ENCODE measurements at places on chromosomes 1 and 21.

DNA sequence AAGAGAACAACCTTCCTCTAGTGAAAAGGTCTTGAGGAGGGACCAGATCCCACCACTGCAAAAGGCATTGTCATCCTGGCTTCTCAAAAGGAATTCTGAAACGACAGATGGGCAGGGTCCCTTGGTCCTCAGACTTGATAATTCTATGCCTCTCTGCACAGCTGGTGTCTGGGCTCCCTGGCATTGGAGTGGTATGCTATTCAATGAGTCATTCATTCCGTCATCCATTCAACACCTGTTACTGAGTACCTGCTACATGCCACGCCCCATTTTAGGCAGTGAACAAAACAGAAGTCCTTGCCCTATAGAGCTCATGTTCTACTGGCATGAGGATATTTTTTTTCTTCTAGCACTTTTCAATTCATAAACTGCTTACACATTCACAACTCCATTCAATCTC is 45.8 kb upstream of the HMGB4 start:
- DNase-seq: no peak

GRCh38 chr1:147236959-147237791 is 5.3 kb upstream of the CHD1L start:
- DNase-seq: no peak

DNA sequence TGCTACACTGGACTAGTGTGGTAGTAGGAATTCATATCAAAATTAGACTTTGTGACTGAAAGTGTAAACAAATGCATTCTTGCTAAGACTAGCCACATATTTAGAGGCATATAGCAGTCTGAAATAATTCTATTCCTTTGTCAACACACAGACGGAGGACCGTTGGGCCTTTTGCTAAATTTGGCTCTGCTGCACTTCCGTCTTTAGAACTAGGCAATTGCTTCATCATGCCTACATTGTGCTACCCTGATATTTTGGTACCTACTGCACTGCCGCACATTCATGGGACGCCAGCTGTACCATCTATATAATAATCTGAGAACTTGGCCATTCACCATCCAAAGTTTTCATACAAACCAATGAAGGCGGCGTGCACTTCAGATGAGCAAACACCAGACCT is 346.8 kb downstream of the KIF26B start:
- DNase-seq: no peak

- no peak for DNase-seq
Measured at GRCh38 chr1:184242507-184242943, 144.3 kb upstream of the C1orf21 start.

- DNase-seq: no peak
Measured at GRCh38 chr21:35711661-35712060, 348.7 kb downstream of the SETD4 start.

- peak; percentile 32 for DNase-seq
Measured at GRCh38 chr1:191831572-191831971, 326.7 kb upstream of the RGS18 start.

GRCh38 chr1:173253046-173253445 is 45.9 kb upstream of the TNFSF4 start:
- no peak for DNase-seq

- DNase-seq: no peak
Measured at GRCh38 chr21:36044056-36044455, 16.3 kb downstream of the SETD4 start.

DNA sequence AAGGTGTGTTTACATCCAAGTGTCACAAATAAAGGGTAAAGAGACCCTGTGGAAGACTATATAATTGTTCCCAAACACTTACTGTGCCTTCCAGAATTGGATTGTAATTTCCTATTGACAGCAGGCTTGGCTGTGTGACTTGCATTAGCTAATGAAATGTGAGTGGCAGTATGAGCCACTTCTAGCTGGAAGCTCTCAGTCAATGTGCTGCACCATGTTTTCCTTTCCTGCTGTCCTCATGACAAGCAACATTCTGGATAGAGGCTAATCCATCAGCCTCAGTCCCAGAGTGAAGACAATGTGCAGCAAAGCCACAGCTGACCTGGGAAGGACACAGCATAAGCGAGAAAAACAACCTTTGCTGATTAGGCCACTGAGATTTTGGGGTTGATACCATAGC is 5.9 kb upstream of the FOXJ3 start:
- no peak for DNase-seq

GRCh38 chr1:156291226-156292061 is 4.0 kb downstream of the GLMP start:
- peak; percentile 79 for DNase-seq

- no peak for DNase-seq
Measured at GRCh38 chr1:22824466-22824865, 113.8 kb downstream of the EPHB2 start.

DNA sequence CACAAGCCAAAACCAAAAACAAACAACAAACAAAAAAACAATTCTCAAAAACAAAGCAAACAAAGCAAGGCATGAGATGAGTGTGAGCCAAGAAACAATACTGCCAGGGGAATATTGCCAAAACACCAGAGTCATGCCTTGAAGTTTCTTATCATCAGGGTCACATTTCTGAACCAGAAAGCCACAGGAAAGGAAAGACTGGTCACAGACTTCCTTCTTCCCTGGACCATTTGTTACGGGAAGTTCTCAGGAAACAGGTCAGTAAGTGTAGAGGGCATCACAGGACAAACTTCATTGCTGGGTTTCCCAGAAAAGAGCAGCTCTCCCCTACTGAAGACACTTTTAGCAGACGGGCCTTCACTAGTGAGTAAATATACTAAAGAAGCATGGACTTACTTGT is 191.2 kb downstream of the GABPA start:
- no peak for DNase-seq

DNA sequence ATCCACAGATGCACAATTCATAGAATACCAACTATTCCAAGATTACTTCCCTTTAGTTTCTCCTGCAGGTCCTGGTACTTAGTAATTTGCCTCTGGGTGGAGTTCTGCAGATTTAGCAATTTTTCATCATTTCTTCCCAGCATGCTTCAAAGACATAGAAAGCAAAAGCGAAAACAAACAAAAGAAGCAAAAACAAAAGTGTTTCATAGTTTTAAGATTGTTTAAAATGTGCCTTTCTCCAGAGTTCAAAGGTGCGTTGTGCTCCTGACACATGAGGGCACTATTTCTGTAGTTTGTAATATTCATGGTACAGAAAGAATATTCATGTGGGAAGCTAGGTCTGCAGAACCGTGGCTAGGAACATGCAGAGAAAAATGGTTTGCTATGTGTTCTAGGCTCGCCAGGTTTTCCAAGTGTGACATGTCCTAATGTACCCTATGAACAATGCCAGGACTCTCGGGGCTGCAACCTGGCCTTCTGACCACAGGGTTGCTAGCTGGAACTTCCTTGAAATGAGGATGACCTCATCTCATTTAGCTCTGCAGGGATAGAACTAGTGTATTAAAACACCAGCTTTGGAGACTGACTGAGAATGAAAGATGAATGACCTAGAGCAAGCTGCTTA is 30.0 kb upstream of the RCSD1 start:
- no peak for DNase-seq

GRCh38 chr1:185767508-185768120 is 33.4 kb downstream of the HMCN1 start:
- no peak for DNase-seq

DNA sequence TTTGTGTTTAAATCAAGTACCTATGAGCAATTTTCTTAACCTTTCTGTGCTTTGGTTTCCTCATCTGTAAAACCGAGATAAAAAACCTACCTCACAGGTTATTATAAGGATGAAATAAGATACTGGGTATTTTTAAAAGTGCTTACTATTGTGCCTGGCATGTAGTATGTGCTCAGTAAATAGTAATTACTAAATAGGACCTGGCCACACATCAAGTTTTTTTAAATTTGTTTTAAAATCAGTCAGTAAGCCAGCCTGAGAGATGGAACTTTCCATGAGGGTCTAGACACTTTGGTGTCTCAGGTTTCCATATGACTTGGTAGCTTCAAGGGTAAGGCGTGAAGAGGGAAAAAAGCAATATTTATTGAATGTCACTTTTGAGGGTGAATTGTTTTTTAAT is 7.0 kb upstream of the ATF3 start:
- no peak for DNase-seq

DNA sequence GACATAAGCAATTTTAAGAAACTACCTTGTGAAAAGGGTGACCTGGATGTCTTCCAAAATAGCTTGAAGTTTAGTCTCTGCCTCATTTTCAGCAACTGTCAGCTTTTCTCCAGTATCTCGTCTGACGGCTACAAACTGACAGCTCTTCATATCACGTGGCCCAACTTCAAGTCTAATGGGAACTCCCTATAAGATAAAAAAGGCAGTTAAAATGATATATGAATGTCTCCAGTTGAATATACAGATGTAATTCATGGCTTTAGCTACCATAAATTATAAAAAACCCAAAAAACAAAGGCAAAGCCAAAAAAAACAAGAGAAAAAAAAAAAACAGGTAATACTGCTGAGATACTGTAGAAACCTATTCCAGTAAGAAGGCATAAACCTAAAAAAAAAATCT is 44.9 kb upstream of the SLC30A10 start:
- peak; percentile 69 for DNase-seq

DNA sequence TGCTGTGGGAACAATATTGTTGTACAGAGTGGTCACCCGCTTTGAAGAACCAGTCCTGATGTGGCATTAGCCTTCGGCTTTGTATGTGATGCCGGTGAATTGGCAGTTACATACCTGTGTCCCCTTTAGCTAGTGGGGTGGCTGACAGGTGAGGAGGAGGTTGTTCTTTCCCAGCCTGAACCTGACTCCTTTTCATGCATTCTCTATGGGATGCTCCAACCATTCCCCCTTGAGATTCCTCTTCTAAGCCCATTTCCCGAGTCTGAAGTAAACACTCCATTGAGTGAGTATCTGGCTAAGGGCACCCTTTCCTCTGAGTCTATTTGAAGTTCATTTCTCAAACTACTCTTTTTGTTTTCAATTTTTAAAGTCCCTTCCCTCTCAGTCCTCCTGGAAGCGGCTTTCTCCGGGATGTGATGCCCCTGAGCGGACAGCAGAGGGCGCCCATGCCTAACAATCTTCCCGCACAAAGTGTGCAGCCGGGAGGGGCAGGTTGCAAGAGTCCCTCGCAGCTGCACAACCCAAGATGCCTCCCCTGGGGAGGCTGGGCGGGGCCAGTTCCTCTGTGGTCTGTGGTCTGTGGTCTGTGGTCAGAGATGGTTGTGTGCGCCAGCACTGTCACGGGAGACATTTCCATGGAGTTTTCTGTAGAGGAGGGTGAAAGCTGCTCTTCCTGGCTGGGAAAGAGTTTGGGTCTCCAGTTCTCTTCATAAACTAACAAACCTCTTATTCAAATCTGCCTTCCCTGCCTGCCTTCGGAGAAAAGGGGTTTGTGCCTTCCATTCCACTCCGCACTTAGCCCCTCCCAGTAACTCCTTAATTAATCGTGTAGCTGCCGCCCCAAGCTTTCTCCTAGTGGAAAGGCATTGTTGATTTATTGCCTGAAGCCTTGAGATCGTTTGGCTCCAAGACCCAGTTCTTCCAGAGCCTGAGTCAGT is 36.4 kb upstream of the LMX1A start:
- DNase-seq: peak; percentile 64

- DNase-seq: no peak
Measured at GRCh38 chr1:25695771-25696311, 79.2 kb downstream of the MAN1C1 start.

DNA sequence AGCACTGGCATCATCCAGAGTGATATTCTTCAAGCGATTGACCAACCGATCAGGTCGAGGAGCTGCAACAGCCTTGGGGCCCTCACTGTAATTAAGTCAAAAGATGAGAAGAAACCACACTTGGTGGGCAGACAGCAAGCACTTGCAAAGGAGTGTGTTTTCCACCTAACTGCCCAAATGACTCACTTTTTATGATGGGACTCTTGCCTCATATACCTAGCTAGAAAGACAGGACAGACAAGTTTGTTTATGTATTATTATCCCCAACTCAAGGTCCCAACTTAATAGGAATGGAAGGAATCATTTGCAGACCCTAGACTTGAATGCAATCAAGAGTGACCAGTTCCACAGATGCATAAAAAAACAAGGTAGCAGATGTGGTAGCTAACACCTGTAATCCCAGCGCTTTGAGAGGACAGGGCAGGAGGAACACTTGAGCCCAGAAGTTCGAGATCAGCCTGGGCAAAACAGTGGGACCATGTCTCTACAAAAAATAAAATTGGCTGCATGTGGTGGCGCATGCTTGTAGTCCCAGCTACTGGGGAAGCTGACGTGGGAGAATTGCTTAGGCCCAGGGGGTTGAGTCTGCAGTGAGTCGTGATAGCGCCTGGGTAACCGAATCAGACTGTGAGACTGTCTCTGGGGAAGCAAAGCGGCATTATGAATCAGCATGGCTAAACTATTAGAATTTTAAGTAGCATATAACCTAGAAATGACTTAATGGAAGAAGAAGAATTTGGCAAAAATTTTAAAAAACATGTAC is 2.3 kb upstream of the NRAS start:
- no peak for DNase-seq

DNA sequence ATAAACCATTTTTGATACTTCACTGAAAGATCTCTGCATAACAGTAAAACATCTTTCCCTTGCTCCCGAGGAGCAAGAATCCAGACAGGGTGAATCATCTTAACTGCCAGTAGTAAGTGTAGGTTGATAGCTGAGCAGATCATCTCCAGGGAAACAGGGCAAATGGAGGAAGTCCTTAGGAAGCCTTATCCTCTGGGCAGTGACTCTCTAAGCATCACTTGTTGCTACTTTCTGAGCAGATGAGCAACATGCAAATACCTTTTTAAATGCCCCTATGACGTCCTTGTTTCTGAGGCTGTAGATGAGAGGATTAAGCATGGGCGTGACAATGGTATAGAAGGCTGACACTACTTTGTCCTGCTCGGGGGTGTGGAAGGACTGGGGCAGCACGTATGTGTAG is 8.9 kb downstream of the OR2T11 start:
- no peak for DNase-seq

GRCh38 chr1:53471000-53471399 is 11.8 kb downstream of the DMRTB1 start:
- no peak for DNase-seq

DNA sequence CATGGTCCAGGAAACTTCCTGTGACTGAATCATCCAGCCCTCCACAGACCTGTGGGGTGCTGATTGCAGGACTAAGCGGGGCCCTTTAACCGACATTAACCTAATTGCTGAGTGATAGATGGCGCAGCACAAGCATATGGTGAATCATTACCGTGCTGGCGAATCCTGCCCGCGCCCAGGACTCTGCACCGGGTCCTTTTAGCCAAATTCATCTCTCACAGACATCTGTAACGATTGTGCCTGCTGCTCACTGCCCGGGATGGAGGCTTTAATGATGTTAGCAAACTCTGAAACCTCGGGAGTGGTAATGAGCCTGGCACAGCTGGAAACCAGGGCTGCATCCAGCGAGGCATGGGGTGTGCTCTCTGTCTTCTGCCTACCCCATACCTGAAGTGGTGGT is 147.3 kb upstream of the CD34 start:
- no peak for DNase-seq
